ENCODE measurements at places on chromosomes 5 and 9. TPM values are rescaled to one million over a fixed set of nuclear protein-coding genes. Genes with fewer than 3 reads are reported as not detected.

The S100Z gene
- total RNA-seq: not detected

DNA sequence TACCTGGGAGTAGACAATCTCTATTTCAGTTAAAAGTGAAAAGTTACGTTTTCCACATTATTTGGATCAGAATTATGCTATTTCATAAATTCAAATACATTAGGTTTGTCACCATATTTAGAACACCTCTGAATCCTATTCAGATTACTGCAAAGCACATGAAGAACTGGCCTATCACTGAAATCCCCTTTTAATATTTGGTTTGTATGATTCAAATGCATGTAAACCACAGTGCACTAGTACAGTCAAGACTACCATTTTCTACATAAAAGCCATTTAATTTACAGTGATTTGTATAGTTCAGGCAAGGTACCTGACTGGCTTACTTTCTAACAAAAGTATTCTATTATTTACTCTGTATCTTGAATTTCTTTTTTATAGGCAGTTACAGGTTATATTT lies 212.5 kb downstream of the MEF2C start:
- DNase-seq: no peak
- H3K4me1 ChIP-seq: peaks cover 35% of the 10 kb centered on the region
- H3K27me3 ChIP-seq: peaks cover 35% of the 10 kb centered on the region
- no peak overlapping the region for H3K4me3 ChIP-seq
- H3K27ac ChIP-seq: no peak overlapping the region
- no peaks in the 10 kb centered on the region for H3K36me3 ChIP-seq

- no peaks in the 10 kb centered on the region for H3K4me1 ChIP-seq
- no peak for DNase-seq
- no peaks in the 10 kb centered on the region for H3K27me3 ChIP-seq
- no peak overlapping the region for H3K4me3 ChIP-seq
- no peak overlapping the region for H3K27ac ChIP-seq
Observed at GRCh38 chr9:20043461-20043860, 254.6 kb upstream of the SLC24A2 start.

- no peak overlapping the region for H3K4me3 ChIP-seq
- H3K27ac ChIP-seq: no peak overlapping the region
- peak; percentile 26 for DNase-seq
- H3K4me1 ChIP-seq: peaks cover 5% of the 10 kb centered on the region
- no peaks in the 10 kb centered on the region for H3K27me3 ChIP-seq
Observed at GRCh38 chr9:91182429-91183225, 179.1 kb downstream of the AUH start.

The FUT7 gene
- 3.9 TPM for total RNA-seq

- no peaks in the 10 kb centered on the region for H3K27me3 ChIP-seq
- H3K36me3 ChIP-seq: peaks cover 19% of the 10 kb centered on the region
- no peak overlapping the region for H3K4me3 ChIP-seq
Observed at GRCh38 chr5:173613433-173614159, 2.9 kb downstream of the BOD1 start.

GRCh38 chr5:180080486-180081280 lies 9.1 kb upstream of the RNF130 start:
- peaks cover 10% of the 10 kb centered on the region for H3K4me1 ChIP-seq
- H3K27ac ChIP-seq: no peak overlapping the region
- H3K4me3 ChIP-seq: no peak overlapping the region
- no peak for DNase-seq
- no peaks in the 10 kb centered on the region for H3K27me3 ChIP-seq

DNA sequence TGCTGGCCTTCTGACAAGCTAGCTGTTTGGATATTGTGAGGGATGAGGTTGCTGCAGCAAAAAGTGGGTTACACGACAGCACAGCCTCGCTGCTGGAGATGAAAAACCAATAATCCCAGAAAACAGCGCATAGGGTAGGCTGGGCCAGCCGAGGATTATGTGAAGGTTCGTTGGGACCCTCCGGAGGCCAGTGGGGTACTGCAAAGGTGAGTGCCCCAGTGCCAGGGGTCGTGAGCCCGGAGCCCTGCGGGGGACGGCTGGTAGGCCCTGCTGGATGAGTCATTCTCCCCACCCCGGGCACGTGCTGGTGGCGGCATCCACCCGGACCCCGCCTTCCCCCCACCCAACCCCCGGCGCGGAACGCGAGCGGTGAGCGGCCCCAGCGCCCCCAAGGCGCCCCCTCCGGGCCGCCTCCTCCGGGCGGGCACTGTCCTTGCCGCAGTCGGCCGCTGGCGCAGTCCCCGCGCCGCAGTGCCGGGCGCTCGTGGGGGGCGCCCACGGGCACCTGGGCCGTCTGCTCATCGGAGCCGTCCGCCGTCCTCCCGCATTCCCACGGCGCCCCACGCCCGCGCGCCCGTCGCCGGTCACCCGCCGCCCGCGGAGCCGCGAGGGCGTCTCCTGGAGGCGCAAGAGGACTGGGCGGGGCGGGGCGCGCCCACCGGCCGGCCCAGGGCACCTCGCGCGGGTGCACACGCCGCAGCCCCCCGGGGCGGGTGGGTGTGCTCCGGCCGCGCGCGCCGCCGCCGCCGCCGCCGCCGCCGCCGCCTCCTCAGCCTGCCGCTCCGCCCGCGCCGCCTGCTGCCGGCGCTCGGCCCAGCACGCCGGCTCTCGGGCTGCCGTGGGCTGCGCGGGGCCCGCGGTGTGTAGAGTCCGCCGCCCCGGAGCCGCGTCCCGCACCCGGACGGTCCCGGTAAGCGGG lies at the start of gene PHF24:
Gene PHF24, plus strand, starts transcription at position 794 of the 919 bp plus-strand sequence. CDS start 13,014 bp downstream, outside the sequence.
- peak; percentile 70 for DNase-seq
- H3K4me3 ChIP-seq: peak within 1 kb of the TSS; percentile 51
- peaks cover 36% of the 10 kb centered on the region for H3K27me3 ChIP-seq

All from stomach (tissue), 19 donors.